ENCODE measurements at places on chromosomes 2 and 18.

- peak; percentile 86 for DNase-seq
These were observed 24.5 kb upstream of the LCLAT1 start for GRCh38 chr2:30422444-30423040.

- DNase-seq, result no peak
These were observed 126.6 kb downstream of the COMMD1 start for GRCh38 chr2:62032096-62032495.

GRCh38 chr2:112136096-112136495 is 2.1 kb upstream of the FBLN7 start:
- DNase-seq, result no peak

DNA sequence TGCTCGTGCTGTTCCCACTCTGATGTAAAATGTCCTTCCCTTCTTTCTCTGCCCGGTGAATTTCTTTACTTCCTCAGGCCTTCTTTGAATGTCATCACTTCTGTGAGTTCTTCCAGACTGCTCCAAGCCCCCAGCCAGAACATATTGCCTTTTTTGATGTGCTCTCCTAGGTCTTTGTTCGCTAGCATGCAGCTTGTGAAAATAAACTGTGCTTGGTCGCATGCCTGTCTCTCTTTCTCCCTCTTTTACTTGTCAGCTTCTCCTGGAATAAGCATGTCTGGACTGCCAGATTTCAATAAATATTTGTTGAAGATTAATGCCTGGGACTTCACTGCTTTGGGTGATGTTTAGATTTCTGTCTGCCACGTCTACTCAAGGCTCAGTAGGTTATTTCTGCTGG is 82.7 kb upstream of the ARHGAP28 start:
- no peak for DNase-seq

GRCh38 chr18:31946305-31947046 is 3.5 kb upstream of the TRAPPC8 start:
- DNase-seq, result no peak

DNA sequence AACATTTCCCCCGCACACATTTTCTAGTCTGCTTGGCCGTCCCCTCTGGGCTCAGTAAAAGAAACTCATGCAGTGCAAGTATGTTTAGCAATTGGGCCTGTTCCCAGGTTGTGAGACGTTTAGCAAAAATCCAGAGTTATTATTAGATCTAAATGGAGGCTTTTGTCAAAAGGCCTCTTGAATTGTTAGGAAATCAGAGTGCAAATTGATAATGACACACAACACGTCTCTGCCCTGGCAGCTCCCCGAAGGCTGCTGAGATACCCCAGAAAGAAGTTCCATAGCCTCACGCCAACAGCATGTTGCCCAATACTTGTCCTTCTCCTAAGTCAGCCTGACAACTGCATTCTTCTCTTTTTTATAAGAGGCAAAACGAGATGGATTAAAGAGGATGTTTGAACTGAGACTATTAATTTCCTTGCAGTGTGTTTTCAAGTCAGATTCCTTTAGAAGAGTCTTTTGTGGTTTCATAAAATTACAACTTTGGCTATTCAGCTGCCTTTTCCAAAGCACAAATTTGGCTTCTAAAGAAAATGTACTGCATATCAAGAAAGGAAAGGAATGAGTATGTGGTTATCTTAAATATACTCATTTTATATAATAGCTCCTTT is 202.2 kb downstream of the TRIB2 start:
- DNase-seq, result no peak

DNA sequence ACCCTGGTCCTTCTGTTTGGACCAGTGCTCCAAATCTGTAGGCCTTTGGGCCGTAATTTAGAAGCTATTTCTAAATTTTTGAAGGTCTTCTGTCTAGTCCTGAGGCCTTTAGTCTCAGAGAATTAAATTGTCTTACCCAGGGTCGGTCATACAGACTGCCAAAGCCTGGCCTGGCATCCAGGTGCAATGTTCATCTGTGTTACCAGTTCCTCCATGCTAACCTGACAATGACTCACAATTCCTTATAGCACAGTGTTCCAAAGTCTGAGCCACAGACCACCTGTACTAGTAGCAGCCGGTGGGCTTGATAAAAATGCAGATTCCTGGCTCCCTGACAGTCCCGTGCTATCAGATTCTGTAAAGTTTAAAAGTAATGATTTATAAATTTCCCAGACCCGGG is 77.7 kb upstream of the MAP4K3 start:
- no peak for DNase-seq

- no peak for DNase-seq
These were observed 155.6 kb upstream of the DSEL start for GRCh38 chr18:67672155-67672554.

GRCh38 chr2:155825876-155826275 is 506.6 kb downstream of the NR4A2 start:
- no peak for DNase-seq

- DNase-seq, result no peak
These were observed 29.0 kb upstream of the SERPINB2 start for GRCh38 chr18:63858456-63858855.

DNA sequence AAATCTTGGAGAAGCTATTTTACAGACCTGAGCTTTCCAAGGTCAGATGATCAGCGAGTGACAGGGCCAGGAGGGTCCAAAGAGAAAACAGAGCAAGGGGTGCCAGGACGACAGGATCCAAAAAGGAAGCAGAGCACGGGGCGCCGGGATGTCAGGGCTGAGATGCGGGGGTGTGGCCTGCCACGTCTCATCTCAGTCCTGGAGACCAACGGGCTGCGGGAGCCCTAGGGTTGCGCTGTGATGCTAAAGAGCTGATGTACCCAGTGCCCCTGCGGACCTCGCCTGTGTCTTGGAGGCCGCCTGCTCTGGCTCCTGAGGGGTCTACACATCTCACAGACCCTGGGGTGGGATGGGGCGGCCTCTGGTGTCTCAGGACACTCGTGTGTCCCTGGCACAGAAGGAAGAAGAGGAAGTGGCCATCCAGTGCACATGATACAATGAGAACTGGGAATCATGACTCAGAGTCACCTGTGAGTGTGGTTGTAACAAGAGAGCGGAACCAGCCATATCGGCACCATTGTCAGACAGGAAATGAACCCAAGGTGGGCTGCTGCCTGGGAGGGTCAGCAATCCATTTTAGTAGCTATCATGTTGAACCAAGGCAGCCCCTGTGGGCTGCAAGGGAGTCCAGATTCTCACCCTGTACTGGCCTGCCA is 97.8 kb downstream of the MYT1L start:
- no peak for DNase-seq

DNA sequence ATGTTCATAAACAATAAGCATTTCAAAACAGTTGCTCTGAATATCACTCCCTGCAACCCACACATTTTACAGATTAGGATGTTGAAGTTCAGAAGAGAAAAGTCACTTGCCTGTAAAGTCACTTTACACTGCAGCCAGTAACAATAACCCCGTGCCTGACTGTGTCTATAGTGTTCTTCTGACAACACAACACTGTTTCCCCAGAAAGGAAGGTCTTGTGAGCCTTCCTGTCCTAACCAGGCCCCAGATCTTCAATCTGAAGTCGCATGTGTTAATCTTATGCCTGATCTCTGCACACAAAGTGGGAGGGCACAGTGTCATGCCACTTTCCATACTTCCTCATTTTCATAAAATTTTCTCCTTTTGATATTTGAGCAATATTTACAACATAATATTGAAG is 120.2 kb downstream of the FEZ2 start:
- no peak for DNase-seq

DNA sequence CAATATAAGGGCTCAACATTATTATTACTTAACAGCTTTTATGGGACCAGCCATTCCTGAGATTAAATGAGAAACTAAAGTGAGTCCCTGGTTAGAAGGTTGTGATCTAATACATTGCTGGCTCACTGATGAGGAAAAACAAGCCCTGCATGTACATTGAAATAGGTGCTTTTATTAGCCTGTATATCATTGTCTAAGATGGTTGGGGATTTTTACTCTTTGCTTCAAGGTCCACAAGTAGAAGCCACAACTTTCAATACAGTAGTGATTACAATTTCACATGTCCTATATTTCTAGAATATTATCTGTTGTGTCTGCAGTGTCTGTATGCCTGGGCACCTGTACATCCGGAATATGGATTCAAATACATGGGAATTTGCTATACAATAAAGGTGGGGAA is 104.1 kb upstream of the FZD5 start:
- no peak for DNase-seq

DNA sequence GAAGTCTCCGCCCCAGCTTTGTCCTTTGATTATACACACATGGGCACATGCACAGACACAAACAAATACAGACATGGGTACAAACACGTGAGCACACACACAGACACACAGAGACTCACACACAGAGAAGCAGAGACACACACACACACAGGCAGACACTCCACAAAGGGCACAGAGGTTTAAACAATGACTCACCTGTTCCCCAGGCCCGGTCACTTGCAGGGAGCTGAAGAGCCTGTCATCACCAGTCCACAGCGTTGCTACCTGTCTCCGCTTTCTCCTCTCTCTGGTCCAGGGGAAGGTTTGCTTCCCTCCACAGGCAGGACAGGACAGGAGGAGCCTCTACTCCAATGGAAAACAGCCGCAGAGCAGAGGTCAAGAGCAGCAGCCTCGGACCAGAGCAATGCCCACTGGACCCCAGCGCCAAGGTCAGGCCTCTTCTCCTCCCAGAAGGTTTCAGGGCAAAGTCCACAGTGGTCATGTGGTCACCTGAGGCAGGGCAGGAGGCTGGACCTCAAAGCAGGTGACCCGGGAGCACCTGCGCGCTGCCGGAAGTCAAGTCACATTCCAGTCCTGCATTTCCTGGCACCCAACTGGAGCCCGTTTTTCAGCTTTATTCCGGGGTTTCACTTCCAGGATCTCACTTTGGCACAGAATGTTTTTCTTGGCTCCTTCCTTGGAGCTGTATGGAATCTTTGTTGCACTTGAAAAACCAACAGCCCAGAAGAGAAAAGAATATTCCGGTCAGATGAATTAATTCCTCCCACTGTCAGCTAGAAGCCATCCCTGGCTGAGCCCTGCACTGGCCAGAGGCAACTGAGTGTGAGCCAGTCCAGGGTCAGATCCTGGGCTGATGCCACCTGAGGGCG is at the start of gene RAB17:
TSS of gene RAB17 (minus strand) at position 463 of the 869 bp plus-strand sequence. CDS start 4,580 bp downstream, outside the sequence.
- no peak for DNase-seq

DNA sequence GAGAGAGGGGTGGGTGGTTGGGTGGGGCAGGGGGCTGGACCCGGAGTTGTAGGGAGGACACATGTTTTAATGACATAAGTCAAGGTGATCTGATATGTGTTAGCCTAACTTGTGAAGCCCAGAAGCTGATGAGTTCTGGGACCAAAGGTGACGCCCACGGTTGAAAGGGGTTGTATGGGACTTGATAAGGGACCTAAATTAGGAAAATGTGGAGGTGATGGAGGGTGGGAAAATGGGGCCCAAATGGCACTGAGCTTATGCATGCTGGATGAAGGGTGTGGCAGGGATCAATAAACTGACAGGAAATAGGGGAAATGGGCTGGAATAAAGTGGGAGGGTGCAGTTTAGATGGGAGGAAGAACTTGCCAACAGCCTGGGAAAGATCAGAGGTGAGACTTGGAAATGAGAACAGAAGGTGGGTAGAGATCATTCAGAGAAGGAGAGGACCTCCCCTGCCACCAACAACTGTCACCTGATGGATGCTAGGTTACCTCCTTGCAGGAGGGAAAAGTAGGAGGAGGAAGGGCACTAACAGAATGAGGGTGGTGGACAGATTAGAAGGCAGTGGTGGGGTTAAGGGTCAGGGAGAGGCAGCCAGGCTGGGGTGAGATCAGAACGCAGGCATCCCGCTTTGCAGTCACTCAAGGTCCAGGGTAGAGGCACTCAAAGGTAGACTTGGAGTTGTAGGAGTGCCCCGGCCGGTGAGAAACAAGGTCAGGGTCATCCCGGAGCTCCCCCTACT is 15.3 kb downstream of the WNT10A start:
- no peak for DNase-seq

DNA sequence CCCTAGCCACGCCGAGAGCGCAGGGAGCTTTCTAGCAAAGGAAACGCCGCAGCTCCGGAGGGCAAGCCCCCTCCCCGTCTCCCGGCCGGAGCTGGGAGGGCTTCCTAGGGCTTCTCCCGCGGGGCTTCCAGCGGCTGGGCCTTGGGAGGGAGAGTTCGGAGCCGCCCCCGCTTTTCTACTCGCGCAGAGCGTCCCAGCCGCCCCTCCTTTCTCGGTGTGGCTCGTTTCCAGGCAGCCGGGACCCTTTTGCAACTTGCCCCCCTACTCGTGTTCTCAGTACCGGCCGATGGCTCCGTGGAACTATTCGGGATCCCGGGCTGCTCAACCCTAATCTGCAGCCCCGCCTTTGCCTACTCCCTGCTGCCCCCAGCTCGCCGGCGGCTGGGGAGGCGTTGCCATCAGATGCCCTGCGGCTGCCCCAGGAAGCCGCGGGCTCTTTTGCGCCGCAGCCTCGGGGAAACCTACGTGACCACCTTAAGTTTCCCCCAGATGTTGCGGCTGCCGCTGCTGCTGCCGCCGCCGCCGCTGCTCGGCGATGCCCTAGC is 1.5 kb upstream of the NR4A2 start:
- DNase-seq, result no peak

DNA sequence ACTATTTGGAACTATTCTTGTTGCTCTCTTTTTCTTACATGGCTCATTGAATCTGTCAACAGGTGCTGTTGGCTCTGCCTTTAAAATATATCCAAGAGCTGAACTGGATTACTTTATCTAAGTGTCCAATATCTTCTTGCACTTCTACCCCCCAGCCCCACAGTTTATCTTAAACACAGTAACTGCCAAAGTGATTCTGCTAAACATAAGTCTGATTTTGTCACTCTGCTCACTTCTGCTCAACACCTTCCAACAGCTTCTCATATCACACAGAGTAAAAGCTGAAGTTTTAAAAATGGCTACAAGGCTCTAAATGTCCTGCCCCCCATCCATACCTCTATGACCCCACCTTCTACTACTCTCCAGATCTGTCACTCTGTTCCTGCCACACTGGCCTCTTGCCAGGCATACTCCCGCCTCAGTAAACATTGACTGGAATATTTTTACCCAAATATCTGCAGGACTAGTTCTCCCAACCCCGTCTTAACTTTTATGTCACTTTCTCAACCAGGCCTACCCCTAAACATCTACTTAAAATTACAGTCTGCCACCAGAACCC is 130.7 kb downstream of the CCDC148 start:
- no peak for DNase-seq

- DNase-seq, result no peak
These were observed 69.2 kb upstream of the CABLES1 start for GRCh38 chr18:23066060-23066459.

GRCh38 chr2:19769513-19769912 is 132.3 kb downstream of the TTC32 start:
- DNase-seq, result no peak

- no peak for DNase-seq
These were observed 5.0 kb upstream of the ESPNL start for GRCh38 chr2:238095143-238095542.

DNA sequence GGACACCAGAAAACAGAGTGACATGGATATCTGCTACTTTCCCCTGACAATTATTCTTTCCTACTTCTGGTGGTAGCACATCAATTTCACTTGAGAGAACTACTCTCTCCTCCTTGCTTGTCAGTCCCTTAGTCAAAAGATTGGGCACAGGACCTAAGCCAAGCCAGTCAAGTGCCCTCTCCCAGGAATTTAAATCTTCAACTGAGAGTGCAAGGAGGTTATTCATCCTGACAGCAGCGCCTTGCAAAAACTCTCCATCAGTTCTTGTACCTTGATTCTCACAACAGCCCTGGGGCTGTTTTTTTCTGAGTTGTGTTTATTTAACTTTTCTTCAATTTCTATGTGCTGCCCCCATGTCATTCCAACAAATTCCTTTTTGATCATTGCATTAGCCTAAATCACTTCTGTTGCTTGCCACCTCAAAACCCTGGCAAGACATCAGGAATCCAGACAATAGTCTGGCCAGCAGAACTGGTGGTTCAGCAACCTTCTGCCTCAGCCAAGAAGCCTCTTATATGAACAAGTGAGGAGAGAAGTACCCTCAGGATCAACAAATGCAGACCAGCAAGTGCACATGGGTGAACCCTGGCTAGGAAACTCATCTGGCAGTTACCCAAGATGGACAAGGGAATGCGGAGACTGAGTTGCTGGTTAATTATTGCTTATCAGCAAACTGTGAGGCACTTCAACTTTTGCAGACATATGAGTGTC is 19.4 kb downstream of the COL4A3 start:
- no peak for DNase-seq

Data from stimulated activated CD8-positive, alpha-beta memory T cell treated with anti-CD3 and anti-CD28 coated beads, Interleukin-15, amount 100 ng/mL, for 4 hours (primary cell).